ENCODE measurements at places on chromosomes 3 and 15. TPM values are rescaled to one million over a fixed set of nuclear protein-coding genes. Genes with fewer than 3 reads are reported as not detected.

Gene MME
- total RNA-seq: not detected

Gene COMMD4
- 163 TPM for total RNA-seq

Gene GOLGA6L10
- total RNA-seq: 0.59 TPM

Gene C3orf22
- not detected for total RNA-seq

Data from A549 treated with ZK216348 at 1 μM for 4 hours (cell line).